H1 (cell line): ENCODE measurements at places on chromosomes 16 and 17. TPM values are rescaled to one million over a fixed set of nuclear protein-coding genes. Genes with fewer than 3 reads are reported as not detected.

Gene TBC1D28
- polyA plus RNA-seq, result 0.09 TPM in 1 of 2 replicates, not detected in the other

DNA sequence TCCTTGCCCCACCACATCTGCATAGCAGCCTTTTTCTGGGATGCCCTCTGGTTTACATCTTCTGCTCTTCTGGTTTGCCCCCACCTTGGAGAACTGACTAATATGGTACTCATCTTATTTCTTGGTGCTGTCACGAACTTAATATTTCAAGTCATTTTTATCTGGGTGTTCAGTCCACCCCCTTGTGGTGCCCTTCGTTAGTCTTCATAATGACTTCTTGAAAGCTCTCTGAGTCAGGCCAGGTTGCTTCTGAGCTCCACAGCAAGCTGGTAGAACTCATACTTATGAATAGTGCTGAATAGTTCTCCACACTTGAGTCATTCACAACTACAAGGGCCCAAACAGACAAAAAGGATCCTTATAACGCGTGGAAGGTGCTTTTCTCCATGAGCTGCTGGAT, 35.8 kb upstream of the TEKT3 start:
- no peaks in the 10 kb centered on the region for H3K27me3 ChIP-seq
- DNase-seq, result no peak
- no peak overlapping the region for H3K4me3 ChIP-seq
- no peaks in the 10 kb centered on the region for H3K36me3 ChIP-seq
- no peaks in the 10 kb centered on the region for H3K4me1 ChIP-seq
- H3K27ac ChIP-seq, result no peak overlapping the region

- peaks cover 15% of the 10 kb centered on the region; the same call in 1 of the 2 replicates for H3K4me1 ChIP-seq
- H3K36me3 ChIP-seq, result no peaks in the 10 kb centered on the region
- no peak overlapping the region for H3K4me3 ChIP-seq
- no peak overlapping the region for H3K27ac ChIP-seq
- peaks cover 25% of the 10 kb centered on the region for H3K27me3 ChIP-seq
- DNase-seq, result no peak
Observed at GRCh38 chr17:68603656-68604055, 2.5 kb upstream of the FAM20A start.

GRCh38 chr16:2286550-2286949, 18.6 kb upstream of the RNPS1 start:
- H3K27me3 ChIP-seq, result no peaks in the 10 kb centered on the region
- no peak overlapping the region for H3K4me3 ChIP-seq
- no peaks in the 10 kb centered on the region for H3K4me1 ChIP-seq
- no peak for DNase-seq
- no peak overlapping the region for H3K27ac ChIP-seq
- no peaks in the 10 kb centered on the region for H3K36me3 ChIP-seq

GRCh38 chr16:55502801-55503366, 6.0 kb upstream of the LPCAT2 start:
- no peak for DNase-seq
- no peaks in the 10 kb centered on the region for H3K4me1 ChIP-seq
- H3K27me3 ChIP-seq, result no peaks in the 10 kb centered on the region

DNA sequence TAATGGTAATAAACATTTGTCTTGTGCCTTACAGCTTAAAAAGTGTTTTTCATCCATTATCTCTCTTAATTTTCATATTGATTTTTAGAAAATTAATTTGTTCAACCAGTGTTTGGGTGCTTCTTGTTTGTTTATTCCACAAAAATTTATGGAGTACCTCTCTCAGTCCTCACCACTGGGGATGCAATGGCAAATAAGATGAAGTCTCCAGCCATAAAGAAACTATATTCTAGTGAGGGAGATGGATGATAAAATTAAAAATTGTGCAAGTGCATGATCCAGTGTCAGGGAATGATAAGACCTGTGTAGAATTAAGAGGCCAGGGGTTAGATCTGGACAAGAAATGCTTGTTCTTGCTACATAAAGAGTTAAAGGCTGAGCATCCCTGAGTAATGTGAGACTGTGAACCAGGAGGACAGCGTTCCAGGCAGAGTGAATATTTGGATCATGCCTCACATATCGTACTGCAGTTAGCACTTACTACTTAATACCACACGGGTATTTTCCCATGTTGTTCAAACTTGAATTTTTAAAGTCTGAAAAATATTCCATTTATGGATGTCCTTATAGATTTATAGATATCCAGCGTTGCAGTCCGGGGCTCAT, 535.7 kb upstream of the HSBP1 start:
- no peaks in the 10 kb centered on the region for H3K27me3 ChIP-seq
- no peaks in the 10 kb centered on the region for H3K36me3 ChIP-seq
- DNase-seq, result no peak
- no peaks in the 10 kb centered on the region for H3K4me1 ChIP-seq
- no peak overlapping the region for H3K4me3 ChIP-seq

DNA sequence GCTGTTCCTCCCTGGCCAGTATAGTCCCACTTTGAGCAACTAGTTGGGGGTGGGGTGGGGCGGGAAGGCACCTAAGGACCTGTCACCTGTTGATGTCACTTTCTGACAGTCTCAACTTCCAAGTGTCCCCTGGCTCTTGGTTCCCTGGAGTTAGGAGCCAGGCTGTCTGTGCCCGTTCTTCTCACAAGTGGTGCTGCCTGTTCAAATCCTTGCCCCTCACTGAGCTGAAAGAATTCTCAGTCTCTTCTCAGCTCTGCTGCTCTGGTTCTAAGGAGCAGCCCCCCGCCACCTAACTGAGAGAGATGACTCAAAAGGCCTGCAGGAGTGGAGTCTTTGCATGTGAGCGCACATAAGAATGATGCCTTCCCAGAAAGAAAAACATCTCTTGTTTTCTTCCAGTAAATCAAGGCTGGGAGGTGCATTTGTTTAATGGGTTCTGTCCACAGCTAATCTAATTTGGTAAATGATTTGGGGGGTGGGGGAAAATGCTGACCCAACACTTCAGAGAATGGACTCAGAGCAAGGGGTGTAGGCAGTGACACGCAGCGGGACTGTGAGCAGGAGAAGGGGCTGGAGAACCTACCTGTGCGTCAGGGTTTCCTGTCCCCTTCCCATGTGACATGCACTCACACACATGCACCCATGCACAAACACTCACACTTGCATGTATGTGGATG, 78.2 kb upstream of the NLRP1 start:
- H3K27ac ChIP-seq, result no peak overlapping the region
- H3K36me3 ChIP-seq, result no peaks in the 10 kb centered on the region
- H3K4me1 ChIP-seq, result no peaks in the 10 kb centered on the region; the same call in 1 of the 2 replicates
- no peak overlapping the region for H3K4me3 ChIP-seq
- no peak for DNase-seq
- H3K27me3 ChIP-seq, result no peaks in the 10 kb centered on the region

Gene SPHK1
- 2.4 and 4.6 TPM in 2 replicates for polyA plus RNA-seq

Gene MARCHF10
- polyA plus RNA-seq, result 0.73 and 1.3 TPM in 2 replicates
